ENCODE measurements at places on chromosomes 4 and X.

DNA sequence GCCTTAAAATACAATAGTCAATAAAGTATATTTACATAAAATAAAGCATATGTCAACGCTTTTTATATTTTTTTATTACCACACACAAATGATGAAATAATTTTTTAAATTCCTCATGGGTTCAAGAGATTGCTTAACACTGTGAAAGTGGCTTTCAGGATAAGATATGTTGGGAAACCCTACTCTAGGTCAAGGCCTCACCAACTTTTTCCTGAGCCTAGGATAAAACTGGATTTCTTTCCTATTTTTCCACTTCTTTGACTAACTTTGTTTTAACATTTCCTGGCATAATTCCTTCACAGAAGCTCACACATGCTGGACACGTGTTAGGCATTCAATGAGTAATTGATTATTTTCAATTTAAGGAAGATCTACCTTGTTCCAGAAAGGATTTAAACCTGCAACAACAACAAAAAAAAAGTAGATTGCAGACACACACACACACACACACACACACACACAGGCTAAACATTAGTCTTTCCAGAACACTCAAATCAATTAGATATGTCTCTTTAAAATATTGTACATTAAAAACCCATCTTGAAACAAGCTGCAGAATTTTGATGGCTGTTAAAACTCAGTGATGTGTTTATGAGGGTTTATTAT lies 9.1 kb downstream of the KLB start:
- DNase-seq = no peak

- DNase-seq = no peak
These were observed 230.3 kb upstream of the PGRMC2 start for GRCh38 chr4:128517739-128518510.

GRCh38 chr4:58590722-58591121 lies 1480.5 kb upstream of the IGFBP7 start:
- no peak for DNase-seq

GRCh38 chrX:116230130-116230898 lies 59.8 kb downstream of the AGTR2 start:
- DNase-seq = no peak

All from CD4-positive, alpha-beta T cell treated with Interleukin-1 beta for 1 hour (primary cell).